Lower leg skin (tissue), 4 donors: ENCODE measurements at places on chromosomes 2 and 18.

GRCh38 chr18:3596637-3597384 is 146.8 kb downstream of the TGIF1 start:
- peak; percentile 91 for DNase-seq

GRCh38 chr2:66240286-66240685 is 194.6 kb upstream of the MEIS1 start:
- no peak for DNase-seq

- DNase-seq: no peak
Measured at GRCh38 chr18:11909061-11909455, 941 bp upstream of the MPPE1 start.

DNA sequence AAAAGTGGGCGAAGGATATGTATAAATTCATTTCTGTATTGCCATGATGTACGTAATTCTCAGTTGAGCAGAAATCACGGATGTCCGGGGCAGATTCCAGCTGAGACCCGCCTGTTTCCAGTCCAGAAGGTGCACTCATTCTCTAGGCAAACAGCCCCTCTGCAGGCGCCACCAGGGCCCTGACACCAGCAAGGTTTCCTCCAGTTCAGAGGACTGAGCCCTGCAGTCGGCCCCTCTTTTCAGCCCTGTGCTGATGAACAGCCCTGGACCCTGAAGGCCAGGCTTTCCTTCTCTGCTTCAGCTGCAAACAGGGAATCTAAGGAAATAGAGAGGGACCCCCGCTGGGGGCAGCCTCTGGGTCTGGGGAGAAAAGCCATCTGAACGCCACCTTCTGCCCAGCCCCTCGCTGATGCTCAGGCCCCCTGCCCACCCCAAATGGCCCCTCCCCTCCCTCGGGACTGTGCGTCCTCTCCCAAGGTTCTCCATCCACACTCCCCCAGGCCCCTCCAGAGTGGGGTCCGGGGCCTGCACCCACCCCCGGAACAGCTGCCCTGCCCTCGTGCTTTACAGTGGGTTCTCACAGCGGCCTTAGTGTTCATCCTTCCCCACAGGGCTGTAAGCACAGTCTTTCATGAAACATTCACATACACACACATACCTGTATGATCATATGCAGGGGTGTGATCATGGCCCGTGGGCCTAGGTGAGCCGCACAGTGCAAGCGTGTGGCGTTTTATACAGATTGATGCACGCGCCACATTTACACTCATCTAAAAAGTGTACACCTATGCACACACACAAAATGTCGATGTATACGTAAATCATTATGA is 12.1 kb downstream of the COPS9 start:
- DNase-seq: peak; percentile 63

DNA sequence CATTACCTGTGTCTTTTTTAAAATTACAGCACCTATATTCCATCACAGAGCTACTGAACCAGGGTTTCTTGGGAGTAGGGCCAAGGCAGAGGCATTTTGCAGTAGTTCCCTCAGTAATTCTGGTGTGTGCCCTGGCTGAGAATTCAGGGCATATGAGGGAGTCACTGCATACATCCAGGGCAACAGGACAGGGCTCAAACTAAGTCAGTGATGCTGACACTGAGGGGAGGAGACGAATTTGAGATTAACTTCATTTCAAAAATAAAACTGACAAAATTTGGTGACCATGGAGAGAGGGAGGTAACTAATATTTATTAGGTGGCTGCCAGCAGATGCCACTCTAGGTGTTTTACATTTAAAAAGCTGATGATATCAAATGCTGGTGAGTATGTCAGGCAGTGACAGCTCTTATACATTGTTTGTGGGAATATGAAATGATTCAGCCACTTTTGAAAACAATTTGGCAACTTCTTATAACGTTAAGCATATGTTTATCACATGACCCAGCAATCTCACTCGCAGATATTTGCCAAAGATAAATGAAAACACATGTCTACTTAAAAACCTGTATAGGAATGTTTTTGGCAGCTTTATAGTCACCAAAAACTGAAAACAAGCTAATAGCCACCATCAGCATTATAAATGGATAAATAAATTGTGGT is 20.3 kb downstream of the STRADB start:
- no peak for DNase-seq

DNA sequence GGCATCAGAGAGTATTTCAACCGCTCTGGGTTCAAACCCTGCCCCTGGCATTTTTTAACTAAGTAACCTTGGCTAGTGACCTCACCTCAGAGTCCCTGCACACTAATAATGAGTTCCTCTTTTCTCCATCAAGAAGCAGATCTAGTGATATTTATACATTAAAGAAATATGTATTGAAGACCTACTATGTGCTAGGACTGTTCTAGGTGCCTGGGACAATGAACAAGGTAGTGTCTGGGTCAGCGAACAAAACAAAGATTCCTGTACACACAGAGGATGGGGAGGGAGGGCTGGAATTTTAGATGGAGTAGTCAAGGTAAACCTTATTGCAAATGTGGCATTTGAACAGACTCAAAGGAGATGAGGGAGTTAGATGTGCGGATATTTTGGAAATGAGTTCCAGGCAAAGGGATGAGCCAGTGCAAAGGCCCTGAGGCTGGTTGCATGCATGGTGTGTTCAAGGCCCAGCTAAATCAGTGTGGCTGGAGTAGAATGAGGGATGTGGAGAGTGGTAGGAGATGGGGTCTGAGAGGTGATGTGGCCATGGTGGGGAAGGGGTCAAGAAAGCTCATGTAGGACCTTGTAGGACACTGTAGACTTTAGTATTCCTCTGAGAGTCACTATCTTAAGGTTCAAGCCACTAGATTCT is 57.6 kb upstream of the FZD7 start:
- no peak for DNase-seq

GRCh38 chr2:14134771-14135170 is 497.7 kb upstream of the LRATD1 start:
- no peak for DNase-seq

- DNase-seq: no peak
Measured at GRCh38 chr18:48948112-48949049, 2.4 kb downstream of the SMAD7 start.
